ENCODE measurements at places on chromosomes 5 and 9.

DNA sequence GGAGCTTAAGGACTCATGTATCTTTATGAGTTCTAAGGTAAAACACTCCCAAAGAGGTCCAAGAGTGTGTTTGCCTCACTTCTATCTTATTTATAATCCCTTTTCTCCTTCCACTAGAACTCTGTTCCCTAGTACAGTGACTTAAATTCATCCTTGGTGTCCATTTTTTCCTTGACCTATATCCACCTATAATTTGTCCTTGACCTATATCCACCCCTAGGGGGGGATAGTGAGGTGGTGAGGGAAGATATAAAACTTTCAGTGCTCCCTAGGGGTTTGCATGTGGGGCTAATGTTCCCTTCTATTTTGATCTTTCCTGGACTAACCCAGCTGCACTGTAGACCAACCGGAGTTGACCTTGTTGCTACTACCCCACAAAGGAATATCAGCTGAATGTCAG lies 83.5 kb upstream of the GNAQ start:
- DNase-seq: peak; percentile 54

- DNase-seq: no peak
Measured at GRCh38 chr5:13956471-13956870, 12.0 kb upstream of the DNAH5 start.

DNA sequence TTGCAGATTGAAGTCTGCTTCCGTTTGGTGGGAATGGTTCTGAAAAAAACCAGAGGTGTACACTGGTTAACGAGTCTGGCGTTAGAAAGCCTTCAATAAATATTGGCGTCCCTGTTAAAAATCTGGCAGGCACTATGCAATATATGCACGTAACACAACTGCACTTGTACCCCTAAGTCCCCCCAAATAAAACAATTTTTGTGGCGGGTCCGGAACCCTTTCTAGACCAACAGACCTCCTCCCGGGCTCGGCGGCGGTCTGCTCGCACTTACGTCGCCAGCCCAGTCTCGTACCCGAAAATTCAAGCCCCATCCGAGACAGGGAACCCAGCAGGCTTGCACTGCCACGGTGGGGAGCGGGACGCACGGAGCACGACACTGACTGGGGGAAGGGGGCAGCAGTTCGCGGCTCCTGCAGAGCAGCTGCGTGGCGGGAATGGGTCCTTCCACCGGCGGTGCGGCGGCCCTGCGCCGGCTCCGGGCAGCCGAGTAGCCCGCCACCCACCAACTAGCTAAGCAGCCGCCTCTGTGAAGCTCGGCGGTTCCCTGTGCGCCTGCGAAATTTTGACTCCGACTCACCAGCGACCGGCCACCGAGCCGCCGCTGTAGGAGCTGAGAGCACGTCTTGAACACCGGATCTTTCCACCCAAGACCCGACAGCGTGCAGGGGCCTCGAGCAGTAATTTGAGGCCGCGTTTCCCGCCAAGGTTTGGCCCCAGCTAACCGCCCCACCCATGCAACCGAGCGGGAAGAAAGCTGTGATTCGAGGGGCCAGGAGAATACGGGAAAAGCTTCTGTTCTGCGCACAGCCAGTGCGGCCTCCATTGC lies 3.9 kb downstream of the MCIDAS start:
- DNase-seq: peak; percentile 48

GRCh38 chr5:149946118-149946517 lies 1.5 kb upstream of the PDE6A start:
- DNase-seq: no peak

DNA sequence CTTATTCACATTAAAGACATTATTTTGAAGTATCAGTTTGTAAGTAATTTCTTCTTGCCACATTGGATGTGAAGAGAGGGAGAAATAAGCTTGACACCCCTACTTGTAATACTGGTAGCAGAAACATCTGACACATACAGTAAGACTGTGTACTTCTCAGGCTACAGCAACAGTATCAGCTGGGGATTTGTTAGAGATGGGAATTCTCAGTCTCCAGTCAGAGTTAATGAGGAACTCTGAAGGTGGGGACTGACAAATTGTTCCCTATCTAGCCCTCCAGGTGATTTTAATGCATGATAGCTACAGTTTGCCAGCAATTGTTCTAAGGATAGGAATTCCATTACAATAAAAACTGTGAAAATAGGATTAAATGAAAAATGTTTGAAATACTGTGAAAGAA lies 524.8 kb downstream of the PRR16 start:
- DNase-seq: no peak

DNA sequence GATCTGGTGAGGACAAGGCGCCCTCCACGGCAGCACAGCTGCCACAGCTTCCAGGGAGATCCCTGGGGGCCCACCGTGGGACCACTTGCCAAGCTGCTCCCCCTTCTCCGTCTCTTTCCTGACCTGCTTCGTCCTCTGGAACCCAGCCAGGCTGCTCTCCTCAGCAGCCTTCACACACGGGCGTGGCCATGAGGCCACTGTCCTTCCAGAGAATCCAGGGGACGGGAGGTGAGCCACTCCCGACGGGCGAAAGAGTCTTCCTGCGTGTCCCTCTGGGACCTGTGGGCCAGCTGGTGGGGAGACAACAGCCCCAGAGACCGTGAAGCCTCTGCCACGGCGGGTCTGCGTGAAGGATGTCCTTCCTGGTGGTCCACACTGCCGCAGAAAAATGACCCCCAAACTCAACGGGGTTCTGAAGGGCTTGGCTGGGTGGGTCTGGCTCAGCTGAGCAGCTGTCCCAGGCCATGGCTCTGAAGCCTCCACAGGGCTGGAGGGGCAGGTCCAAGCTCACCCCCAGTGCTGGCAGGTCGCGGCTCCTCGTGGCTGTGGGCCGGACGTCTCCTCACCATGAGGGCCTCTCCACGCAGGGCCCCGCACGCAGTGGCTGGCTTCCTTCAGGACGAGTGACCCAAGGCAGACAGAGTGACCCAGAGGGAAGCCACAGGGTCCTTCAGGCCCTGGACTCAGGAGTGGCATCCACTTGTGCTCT lies 47.4 kb upstream of the NKD2 start:
- DNase-seq: peak; percentile 11

DNA sequence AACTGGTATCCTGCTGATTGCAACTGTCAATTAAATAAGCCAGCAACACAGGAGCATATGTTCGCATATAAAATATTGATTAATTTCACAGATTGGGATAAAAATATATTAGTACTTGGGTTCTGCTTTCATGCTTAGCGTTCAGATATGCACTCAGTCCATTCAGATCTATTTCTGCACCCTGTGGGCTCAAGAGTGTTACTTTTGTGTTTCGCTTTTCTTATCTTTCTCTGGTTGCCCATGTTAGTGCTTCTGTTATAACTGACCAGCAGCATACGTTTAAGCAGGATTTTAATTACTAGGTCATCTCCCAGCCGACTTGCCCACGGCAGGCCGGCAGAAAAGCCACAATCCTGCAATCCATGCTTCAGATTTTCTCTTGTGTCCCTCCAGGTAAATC lies 289.1 kb downstream of the EBF1 start:
- no peak for DNase-seq
